ENCODE measurements at places on chromosomes 12 and 14.

DNA sequence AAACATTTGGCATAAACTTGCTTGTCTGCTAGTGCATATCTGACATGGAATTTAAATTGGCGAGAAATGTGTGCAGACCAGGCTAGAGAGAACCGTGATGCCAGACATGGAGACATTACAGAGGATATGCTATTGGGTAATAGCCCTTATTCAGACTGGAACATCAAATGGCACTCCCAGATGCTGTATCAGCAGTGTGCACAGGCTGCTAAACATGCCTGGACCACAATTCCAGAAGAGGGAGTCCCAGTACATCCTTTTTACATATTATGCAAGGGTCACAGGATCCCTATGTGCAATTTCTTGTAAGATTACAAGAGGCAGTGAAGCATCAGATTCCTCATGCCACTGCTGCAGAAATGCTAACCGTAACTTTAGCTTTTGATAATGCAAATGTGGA, 354.5 kb upstream of the FOXG1 start:
- no peak for DNase-seq

- DNase-seq, result no peak
Measured at GRCh38 chr14:59186306-59186705, 2.2 kb upstream of the DAAM1 start.

GRCh38 chr14:101948666-101949216, 15.6 kb upstream of the DYNC1H1 start:
- DNase-seq, result no peak

DNA sequence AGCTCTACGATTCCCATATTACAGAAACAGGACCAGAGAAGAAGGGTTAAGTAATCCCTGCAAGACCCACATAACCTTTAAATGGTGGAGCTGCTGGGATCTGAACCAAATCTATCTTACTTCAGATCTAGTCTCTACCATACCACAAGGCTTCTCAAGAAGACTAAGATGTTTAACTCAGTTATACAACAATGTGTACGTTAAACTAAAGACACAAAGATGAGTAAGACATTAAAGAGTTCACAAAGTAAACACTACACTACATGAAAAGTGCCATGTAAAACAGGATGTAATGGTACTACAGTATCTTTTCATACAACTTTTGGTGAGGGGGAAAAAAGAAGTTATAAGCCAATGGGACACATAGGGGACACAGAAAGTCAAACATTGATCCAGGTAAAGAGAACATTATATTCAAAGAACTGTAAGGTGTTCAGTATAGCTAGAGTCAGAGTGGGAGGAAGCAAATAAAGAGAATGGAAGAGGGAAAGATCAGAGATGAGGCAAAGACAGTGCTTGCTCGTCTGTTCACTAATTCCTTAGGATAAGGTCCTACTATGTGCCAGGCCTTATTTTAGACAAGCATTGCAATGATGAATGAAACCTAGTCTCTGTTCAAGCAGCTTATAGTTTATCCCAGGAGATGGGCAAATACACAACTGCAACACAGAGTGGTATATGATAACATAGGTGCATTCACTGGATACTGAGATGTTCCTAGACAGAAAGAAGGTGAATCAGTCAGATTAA, 7.7 kb downstream of the TMED10 start:
- DNase-seq, result no peak

GRCh38 chr14:76958980-76959710, 69.4 kb downstream of the IRF2BPL start:
- no peak for DNase-seq

GRCh38 chr12:7180685-7181084, 8.8 kb upstream of the PEX5 start:
- no peak for DNase-seq

DNA sequence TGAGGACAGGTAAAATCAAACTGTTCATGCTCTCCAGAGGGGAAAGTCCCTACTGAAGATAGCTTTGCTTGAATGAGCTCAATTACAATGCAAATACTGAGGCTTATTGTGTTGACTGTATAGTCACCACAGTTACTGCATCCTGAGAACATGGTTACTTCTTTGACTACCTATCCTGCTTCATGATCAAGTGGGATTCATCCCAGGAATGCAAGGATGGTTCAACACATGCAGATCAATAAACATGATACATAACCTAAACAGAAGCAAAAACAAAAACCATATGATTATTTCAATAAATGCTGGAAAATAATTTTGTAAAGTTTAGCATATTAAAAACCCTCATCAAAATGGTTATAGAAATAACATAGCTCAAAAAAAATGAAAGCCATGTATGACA, 32.9 kb upstream of the P2RX7 start:
- DNase-seq, result no peak

DNA sequence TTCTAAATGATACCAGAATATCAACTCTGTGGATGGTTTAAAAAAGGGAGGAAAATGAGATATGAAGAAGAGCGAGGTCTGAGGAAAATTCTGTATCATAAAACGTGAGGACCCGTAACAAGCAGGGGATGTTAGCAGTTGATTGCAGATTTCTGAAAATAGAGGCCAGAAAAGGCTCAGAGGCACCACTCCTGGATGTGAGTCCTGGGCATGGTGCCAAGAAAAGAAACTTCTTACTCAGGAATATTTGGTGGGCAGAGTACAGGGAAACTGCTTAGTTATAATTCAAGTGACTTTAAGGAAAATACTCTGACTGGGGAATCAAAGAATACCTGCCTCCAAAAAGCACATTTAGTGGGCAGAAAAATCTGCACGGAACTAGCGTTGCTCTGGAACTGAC, 85.5 kb downstream of the PRICKLE1 start:
- no peak for DNase-seq

DNA sequence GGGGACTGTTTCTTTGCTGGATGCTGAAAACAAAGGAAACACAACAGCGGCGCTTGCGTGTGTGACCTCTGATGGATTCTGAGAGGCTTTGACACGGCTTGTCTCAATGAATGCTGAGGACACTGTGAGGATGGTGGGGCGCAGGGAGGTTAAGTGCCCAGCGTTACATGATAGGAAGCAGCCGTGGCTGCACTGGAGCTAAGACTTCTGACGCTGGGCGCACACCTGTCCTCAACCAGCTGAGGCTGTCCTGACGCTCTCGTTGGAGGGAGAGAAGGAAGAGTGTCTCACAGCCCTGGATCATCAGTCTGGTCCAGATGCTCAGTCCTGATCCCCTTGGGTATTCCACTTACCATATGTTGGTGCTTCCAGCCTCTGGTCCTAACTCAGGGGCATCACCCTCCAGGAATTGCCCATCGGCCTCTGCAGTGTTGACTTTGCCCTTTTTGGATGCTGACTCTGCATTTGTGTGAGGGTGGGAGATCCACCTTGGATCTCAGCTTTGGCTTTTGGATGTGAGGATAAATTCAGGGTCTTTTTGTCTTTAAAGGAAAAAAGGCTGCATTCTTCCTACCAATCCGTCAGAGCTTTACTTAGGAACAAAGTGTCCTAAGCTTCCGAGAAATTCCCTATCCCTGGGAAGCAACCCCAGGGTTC, 125.2 kb downstream of the ZNF664 start:
- no peak for DNase-seq

DNA sequence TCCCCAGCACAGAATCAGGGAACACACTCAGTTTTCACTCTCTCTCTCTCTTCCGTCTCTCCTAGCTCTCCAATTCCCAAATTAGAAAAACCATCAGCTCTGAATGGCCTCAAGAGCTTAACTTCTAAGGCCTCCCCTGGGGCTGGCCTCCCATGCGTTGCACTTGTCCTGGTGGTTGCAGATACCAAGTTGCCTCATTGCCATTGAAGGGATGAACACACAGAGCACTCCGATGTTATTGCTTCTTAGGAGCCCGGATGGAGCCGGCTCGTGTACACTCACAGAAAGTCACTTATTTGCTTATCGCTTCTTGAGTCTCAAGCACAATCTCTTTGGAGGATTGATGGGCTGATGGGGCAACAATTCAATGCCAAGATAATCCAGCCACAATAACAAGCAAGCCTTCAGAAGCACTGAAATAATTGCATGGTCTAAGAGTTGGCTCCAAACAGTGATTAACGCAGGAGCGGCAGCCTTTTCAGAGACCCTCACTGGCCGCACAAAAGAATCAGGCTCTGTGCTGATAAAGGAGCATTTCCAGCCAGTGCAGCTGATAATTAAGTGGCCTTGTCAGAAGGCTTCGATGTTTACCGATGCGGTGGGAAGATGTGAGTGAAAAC, 175.8 kb upstream of the TMEM132C start:
- no peak for DNase-seq

- DNase-seq, result no peak
Measured at GRCh38 chr12:8661016-8661415, 1.6 kb downstream of the MFAP5 start.

- DNase-seq, result no peak
Measured at GRCh38 chr12:107490010-107490409, 195.6 kb upstream of the PWP1 start.

All from T-helper 22 cell (primary cell).